ELF-1 (cell line): ENCODE measurements at places on chromosomes 7 and 10.
A peak's percentile ranks its signal among the peaks of the same experiment; 100 is the strongest.

DNA sequence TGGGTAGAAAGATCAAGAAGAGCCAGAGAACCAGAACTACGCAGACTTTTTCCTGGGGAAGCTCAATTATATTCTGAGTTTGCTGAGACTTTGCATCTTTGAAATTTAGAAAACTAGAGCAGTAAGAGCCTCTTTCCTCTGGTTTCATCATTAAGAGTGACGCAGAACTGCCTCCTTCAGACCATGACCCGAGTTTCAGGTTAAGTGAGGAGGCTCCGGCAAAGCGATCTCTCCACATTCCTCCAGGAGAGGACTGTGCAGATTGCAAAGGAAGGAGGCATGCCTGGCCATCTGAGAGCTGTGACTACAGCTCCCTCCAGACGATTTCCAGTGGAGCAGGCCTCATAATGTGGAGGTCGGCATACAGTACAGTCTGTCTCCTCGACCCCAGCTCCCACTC lies 115.8 kb upstream of the LANCL2 start:
- peak; percentile 40 for DNase-seq

DNA sequence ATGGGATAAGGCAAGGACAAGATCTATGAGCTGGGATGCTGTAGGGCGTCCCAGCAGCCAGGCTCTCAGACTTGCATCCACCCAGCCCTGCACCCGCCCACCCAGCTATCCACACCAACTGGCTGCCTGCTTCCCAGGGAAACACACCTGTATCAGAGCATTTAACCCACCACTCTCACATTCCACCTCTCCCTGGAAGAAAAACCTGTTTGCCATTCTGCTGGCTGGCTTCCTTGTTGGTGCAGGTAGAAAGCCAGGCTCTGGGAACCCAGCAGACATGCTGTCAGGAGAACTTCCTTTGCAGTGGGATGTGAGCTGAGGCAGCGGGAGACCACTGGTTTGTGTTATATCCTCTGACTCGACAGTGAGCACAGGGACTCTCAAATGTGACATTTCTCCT lies 67.0 kb downstream of the FAM241B start:
- peak; percentile 63 for DNase-seq

- DNase-seq = no peak
Measured at GRCh38 chr7:151128716-151129115, 38.8 kb downstream of the GBX1 start.

GRCh38 chr10:52755297-52756062 lies 17.1 kb downstream of the MBL2 start:
- no peak for DNase-seq

DNA sequence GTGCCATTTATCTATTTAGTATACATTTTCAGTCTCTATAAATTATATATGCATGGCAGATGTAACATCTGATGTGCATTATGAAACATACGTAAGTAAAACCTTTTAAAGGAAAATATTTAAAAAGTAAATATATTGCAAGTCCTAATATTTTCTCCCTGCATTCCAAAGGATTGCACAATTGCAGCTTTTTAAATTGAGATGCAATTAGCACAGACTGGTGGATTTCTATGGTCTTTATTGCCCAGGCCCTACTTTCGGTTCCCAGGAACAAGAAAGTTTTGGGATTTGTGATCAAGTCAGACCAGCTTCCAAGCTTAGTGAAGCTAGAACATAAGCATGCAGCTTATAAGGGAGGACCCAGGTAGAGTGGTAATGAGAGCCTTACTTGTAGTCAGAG lies 337.8 kb downstream of the NRG3 start:
- DNase-seq = no peak

DNA sequence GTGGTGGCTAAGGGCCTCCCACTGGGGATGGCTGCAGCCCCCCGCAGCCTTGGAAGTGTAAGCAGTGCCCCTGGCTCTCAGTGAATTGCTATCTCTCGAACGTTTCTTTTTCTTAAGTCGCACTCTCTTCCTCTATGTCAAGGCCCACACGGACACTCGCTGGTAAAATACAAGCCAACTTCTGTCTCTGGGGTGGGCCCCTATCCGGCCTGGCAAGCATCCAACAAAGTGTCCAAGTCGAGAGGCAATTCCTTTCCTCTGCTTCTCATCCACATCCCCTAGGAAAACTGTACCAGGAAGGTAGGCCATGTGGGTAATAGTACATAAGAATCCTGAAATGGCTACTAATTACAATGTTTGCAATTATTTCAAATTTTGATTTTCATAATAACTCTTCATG lies 194.9 kb upstream of the MGMT start:
- DNase-seq = no peak

- no peak for DNase-seq
Measured at GRCh38 chr7:36942541-36942940, 218.2 kb upstream of the AOAH start.

DNA sequence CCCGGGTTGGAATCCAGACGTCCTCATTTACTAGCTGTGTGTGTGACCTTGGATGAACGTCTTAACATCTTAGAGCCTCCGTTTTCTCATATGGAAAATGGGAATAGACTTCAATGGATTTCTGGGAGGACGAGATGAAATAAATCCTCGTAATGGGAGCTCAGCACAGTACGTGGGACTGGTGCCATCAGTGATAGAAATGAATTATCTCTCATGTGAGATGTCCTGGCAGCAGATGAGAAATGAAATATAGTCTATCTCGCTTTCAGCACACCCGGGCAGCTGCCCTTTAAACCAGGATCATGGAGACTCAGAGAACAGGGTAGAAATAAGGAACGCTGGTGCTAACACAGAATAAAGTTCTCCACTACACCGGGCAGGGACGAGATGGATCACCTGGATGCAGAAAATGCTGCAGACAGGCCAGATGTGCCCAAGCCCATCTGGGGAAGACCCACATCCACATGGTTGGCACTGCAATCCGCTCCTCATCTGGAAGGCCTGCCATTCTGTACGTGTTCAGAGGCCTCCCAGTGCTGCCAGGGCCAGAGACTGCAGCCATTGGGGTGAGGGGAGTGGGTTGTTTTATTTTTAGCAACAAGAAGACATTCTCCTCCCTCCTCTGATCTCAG lies 11.1 kb upstream of the EMX2 start:
- no peak for DNase-seq

- no peak for DNase-seq
Measured at GRCh38 chr7:102210787-102211186, 75.9 kb upstream of the SH2B2 start.

DNA sequence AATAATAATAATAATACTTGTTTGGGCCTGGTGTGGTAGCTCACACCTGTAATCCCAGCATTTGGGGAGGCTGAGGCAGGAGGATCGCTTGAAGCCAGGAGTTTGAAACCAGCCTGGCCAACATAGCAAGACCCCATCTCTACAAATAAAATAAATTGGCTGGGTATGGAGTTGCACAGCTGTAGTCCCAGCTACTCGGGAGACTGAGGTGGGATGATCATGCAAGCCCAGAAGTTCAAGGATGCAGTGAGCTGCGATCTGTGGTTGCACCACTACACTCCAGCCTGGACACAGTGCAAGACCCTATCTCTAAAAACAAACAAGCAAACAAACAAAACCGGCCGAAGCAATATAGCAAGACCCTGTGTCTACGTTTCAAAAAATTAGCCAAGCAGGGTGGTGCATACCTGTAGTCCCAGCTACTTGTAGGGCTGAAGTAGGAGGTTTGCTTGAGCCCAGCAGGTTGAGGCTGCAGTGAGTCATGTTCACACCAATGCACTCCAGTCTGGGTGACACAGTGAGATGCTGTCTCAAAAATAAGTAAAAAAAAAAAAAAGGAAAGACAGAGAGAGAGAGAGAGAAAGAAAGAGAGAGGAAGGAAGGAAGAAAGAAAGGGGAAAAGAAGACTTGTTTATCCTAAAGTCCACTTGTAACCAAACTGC lies 85.6 kb upstream of the KDM7A start:
- DNase-seq = no peak

DNA sequence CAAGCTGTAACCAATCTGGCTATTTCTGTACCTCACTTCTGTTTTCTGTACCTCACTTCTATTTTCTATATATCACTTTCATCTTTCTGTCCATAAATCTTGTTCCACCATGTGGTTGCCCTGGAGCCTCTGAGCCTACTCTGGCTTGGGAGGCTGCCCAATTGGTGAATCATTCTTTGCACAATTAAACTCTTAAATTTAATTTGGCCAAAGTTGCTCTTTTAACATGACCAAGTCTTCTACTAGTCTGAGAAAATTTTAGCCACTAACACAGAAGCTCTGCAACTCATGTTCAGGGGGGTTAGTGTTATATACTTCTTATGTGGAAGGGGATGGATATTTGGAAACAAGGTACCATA lies 503.5 kb downstream of the KIF20B start:
- no peak for DNase-seq

DNA sequence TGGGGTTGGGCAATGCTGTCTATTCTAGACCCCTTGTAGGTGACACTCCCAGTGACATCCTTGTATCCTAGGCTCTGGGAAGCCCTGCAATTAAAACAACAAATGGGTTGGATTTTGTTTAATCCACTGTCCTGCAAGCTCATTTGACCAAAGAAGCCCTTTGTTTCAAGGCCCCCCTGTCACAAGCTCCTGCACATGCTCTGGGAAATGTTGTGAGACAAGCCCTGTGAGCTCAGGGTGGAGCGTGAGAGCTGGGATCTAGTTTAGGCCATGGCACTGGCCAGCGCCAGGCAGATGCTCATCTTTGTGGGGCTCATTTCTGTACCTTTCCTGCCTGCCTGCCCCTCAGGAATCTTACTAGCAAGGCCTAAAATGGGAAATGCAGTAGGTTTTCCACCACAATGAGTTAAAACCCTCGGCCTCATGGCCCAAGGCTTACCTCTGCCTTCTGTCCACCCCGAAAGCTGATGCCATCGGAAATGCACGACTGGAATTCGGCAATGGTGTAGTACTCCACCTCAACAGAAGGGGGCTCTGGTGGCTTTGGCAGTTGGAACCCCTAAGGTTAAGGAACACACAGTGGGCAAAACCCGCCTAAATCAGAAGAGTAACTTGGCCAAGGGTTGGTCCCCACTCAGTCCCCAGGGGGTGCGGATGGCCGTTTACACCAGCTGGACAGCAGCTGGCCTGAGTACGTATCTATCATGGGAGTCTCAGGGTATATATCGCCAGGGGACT lies 112.0 kb downstream of the NEURL1 start:
- peak; percentile 67 for DNase-seq

- DNase-seq = no peak
Measured at GRCh38 chr10:5285186-5285585, 79.6 kb upstream of the UCN3 start.

- DNase-seq = no peak
Measured at GRCh38 chr10:71382757-71383156, 14.0 kb upstream of the CDH23 start.

- no peak for DNase-seq
Measured at GRCh38 chr10:563827-564226, 125.6 kb downstream of the DIP2C start.

- DNase-seq = no peak
Measured at GRCh38 chr7:111047595-111047994, 43.3 kb upstream of the LRRN3 start.

DNA sequence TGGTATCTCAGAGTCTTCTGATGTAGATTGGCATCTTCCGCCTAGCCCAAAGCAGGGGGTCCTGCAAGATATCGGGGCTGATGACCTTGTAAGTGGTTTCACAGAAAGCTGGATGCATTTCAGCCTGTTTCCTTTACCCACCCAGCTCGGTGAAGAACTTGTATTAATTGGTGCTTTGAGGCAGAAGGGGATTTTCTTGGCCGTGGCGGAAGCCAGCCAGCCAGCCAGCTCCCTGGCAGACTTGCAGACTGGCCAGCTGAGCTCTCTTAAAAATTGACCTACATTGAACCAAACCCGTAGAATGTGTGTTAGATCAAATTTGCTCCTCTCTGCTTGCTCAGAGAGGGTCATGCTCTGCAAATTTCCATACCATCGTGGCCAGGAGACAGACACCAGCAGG lies 218.4 kb downstream of the ADAM12 start:
- DNase-seq = no peak

- no peak for DNase-seq
Measured at GRCh38 chr7:84425702-84426259, 231.2 kb upstream of the SEMA3A start.

- no peak for DNase-seq
Measured at GRCh38 chr10:944034-944831, 12.7 kb upstream of the LARP4B start.

- DNase-seq = no peak
Measured at GRCh38 chr10:49587981-49588380, 22.1 kb upstream of the SLC18A3 start.

DNA sequence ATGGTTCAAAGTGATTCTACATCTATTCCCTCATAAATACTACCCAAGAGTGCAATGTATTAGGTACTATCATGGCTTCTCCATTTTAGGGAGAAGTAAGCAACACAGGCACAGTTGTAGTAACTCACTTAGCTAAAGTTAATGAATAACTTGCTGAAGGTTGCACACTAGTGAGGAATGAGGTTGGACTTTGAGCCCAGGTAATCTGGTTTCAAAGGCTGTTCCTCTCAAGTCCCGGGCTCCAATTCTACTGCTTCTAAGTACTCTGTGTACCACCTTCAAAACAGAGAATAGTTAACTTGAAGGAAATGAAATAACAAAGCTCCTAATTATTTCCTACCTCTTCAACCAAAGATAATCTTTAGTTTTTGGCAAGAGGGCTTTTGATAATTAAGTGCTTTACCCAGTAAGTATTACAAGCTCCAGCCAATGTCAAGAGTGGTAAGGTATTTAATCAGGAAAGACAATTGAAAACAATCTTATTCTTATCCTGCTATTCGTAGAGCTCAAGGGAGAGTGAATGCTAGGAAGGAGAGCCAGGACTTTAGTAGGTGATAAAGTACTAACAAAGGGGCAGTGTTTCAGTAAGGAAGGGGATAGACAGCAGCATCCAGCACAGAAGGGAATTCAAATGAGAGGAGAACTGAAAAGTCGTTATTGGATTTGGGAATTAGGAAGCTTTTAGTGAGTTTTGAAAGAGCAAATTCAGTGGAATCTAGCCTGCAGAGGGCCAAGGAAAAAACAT lies 158.2 kb upstream of the PTPRZ1 start:
- no peak for DNase-seq

DNA sequence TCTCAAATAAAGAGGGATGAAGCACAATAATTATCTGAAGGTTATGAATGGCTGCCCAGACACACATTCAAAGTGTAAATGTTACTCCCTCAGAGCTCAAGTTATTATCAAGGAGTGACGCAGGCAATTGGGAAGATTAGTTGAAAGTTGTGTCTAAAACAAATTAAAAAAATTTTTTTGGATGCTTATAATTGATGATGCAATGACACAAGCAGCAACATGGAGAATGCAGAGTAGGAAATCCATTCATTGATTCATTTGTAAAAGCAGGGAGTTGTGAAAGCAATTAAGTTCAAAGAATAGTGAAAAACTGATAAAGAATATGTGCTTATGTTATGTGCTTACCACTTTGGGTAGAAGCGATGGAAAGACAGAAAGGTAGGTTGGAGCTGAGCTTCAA lies 120.4 kb downstream of the CDK6 start:
- DNase-seq = no peak

GRCh38 chr7:3451701-3452100 lies 150.6 kb downstream of the SDK1 start:
- no peak for DNase-seq

GRCh38 chr7:46215987-46216567 lies 295.0 kb upstream of the IGFBP3 start:
- DNase-seq = peak; percentile 24

- DNase-seq = no peak
Measured at GRCh38 chr10:26488344-26488743, 50.2 kb downstream of the APBB1IP start.

GRCh38 chr7:2528481-2529095 lies 9.0 kb downstream of the LFNG start:
- DNase-seq = no peak
